NCI-H2171 (cell line): ENCODE measurements at places on chromosomes 1 and 21.

GRCh38 chr1:2556277-2556677, at the start of gene TNFRSF14:
TSS of gene TNFRSF14 (plus strand) at chr1:2556371. CDS start at chr1:2556665, 294 bp downstream.
- DNase-seq = no peak

GRCh38 chr21:42296501-42296900, 18.7 kb downstream of the TFF3 start:
- DNase-seq = no peak

DNA sequence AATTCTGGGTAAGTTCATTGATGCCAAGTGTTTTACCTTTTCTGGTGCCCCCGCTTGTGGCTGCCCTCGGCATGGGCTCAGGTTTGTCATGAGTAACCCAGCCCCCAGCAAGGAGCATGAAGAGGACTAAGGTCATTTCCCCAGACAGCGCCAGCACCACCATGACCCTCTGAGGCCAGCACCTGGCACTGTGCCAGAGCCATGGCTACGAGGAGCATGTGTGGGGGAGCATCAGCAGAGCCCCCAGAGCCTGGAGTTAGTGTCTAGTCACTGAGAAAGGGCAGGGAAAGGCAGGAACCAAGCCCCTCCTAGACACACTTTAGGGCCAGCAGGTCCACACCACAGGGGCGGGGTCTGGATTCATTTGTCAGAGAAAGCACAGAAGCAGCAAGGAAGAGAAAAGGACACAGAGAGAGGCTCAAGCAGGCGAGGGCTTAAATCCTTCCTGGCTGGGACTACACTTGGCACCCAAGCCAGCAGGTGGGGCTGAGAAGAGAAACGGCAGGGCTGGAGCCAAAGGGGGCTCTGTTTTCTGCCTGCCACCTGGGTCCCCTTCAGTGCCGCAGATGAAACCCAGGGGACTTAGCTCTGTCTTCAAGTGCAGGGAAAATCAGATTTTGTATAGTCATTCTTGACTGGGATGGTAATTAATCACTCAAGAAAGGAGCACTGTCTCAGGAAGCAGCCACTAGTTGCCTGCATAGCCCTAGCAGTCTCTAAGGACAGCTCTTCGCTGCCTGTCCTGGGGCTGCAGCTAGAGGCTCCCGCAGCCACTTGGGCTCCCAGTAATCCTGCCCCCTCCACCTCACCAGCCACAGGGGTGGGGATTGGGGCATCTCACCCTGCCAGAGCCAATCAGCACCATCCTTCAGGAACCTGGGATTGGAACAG, 79.6 kb upstream of the ZC3H12A start:
- DNase-seq = peak; percentile 89

GRCh38 chr1:240621249-240621648, 9.3 kb upstream of the GREM2 start:
- DNase-seq = no peak

DNA sequence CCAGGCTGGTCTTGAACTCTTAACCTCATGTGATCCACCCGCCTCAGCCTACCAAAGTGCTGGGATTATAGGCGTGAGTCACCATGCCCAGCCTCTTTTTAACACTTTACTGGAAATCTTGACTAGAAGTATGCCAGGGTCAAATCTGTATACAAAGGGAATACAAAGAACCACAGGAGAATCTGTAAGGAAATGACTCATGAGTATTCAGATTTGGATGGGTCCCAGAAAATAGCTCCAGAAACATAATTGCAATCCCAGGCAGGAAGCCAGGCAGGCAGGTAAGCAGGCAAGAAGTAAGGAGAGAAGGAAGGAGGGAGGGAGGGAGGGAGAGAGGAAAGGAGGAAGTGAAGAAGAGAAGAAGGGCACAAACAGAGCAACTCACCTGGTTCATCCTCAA, 22.8 kb upstream of the TIAM1 start:
- no peak for DNase-seq

GRCh38 chr1:233990486-233990885, 86.0 kb downstream of the SLC35F3 start:
- no peak for DNase-seq

GRCh38 chr1:228059634-228060457, 22.7 kb upstream of the ARF1 start:
- DNase-seq = peak; percentile 61

GRCh38 chr1:233598891-233599541, 14.9 kb upstream of the KCNK1 start:
- DNase-seq = no peak

DNA sequence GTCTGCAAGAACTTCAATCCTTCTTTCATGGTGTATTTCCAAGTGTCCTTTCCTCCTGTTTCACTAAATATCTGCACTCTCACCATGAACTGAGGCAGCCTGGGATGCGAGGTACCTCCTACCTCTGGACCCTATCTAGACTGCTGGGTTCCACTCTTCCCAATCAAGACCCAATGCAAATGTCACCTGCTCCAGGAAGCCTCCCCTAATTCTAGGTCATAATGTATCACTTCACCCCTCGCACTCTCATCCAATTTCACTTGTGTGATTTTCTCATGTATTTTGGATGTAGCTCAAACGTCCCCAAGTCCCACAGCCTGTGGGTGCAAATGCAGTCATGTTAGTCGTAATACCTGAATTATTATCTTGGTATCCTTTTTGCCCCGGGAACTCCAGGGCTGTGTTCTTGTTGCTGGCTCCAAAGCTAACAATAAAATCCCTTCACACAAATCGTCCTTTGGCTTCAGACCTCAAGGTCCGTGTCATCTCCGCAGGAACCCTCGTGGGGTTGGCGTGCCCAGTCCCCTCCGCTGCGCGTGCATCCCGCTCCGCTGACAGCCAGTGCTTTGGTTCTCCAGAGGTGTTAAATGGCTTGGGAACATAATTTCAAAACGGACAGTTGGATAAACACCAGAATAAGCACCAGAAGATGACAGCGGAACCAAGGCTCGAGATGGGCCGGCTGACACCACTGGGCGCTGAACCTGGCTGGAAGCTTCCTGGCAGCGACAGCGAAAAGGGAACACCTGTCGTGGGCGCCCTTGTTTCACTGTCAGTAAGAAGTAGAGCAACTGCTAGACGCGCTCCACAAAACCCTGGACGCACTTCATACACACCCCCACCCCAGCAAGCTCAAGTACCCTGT, 1.0 kb upstream of the BACH1 start:
- DNase-seq = no peak

DNA sequence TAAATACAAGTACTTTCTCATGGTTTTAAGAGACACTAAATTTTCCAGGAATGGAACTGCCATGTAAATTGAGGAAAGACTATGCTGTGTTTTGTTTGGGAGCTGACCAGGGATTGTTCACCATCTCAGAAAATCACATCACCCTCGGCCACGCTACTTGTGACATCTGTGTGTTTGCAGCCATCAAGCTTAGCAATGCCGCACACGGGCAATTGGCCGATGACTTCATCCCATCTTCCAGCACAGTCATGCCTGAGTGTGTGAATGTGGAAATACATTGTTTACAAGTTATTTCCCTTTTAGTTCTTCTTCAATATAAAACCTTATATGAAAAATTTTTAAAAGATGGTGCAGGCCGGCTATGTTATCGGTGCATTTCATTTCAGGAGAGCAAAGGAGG, 121.6 kb downstream of the GLIS1 start:
- DNase-seq = no peak

GRCh38 chr1:40756523-40756922, 27.1 kb upstream of the KCNQ4 start:
- DNase-seq = no peak

DNA sequence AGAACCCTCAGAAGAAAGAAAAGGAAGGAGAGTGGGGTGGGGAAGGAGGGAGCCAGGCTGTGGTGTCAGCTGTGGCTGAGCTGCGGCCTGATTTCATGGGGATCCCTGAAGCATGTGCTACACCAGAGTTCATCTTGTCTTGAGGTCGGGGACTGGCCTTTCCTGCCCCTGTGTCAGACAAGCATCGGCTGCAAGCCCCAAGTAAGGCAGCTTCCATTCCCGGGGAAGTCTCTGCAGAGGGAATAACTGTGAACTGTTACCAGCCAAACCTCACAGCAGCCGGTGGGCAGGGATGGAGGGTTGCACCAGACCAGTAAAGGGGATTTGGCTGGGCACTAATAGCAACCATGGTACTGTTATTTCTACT, 35.7 kb upstream of the BTG2 start:
- no peak for DNase-seq

- DNase-seq = no peak
Measured at GRCh38 chr1:38015978-38016725, 3.6 kb downstream of the UTP11 start.

DNA sequence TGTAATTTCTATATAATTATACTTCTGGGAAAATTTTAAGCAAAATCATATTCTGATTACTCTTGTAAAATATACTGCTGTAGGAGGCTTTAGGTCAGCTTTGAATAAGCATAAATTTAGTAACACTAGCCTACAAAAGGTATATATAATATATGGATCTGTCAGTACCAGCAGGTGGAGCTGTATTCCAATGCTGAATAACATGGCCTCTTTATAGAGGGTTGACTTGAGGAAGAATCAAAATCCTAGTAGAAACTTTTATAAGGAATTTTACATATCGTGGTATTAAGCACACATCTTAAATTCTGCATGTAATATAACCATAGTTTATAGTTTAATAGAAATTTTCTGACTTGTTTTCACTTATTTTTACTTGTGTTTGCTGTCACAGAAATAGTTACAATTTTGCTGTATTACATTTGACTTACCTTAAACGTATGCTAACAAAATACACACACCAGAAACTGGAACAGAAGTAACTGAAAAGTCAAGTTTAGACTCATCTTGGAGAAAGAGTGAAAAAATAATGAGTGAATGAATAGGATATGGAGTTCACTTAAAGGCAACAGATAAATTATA, 79.3 kb downstream of the HMCN1 start:
- peak; percentile 35 for DNase-seq

DNA sequence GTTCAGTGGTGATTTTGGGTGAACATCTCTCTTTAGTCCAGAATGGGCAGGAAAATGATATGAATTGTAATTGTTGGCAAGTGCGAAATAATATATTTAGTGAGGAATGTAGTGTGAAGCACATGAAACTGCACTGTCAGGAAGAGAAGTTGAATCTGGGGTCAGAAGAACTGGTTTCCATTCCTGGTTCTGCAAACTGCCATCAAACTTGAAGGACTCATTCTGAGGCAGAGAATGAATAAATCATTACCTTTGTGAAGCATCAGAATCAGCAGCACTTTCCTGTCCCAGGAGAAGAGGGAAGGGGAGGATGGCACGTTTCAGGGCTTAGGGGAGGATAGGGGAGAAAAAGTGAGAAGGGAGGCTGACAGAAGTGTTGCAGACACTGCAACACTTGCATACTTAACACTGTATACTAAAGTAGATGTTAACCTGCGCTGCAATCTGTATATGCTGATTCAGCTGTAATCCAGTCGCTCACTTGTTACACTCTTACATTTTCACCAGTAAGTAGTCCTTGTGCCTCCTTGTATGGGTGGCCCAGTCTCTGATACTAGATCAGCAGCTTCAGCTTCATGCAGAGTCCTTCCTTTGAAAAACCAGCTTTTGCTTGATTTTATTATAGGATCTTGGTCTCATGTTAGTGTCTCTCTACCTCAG, 10.5 kb upstream of the RPTN start:
- no peak for DNase-seq

GRCh38 chr21:20647607-20648006, 350.6 kb upstream of the NCAM2 start:
- no peak for DNase-seq

DNA sequence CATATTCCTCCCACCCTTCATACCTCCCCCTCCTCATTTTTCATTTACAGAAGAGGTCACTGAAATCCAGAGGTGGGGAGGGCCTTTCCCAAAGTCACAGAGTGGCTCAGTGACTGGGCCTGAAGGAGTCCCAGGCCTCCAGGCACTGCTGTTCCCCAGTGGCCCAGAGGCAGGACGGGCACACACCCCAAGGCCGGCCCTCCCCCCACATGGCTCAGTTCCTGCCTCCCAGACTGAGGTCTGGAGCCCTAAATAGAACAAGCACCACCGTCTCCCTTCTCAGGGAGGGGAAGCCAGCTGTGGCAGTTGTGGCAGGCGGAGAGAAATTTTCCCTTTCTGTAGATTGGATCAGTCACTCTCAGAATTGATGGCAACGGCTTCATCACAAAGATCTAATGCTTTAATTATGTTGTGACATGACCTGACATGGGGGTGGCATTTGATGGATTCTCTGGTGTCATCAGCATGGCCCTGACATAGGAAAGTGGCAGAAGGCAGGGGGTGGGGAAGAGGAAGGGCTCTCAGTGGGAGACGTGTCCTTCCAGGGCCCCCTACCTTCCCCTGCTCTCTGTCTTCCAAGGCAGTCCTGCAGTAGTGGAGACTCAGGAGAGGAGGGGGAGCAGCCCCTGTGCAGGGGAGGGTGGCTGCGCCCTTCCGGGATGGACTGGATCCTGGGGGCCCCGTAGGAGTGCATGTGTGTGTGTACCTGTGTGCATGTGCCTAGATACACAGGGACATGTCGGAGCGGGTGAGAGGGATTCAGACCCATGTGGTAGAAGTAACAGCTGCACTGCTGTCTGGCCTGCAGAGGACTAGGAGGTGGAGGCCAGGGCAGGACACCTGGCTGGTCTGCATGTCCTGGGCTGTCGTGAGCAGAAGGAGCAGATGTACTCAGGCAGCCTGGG, 41.2 kb upstream of the FOXO6 start:
- DNase-seq = no peak

DNA sequence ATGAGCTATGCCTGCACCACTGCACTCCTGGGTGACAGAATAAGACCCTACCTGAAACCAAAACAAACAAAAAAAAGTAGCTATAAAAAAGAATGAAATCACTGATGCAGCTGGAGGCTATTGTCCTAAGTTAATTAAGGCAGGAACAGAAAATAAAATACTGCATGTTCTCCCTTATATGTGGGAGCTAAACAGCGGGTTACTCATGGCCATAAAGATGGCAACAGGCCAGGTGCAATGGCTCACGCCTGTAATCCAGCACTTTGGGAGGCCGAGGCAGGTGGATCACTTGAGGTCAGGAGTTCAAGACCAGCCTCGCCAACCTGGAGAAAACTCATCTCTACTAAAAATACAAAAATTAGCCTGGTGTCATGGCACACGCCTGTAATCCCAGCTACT, 152.7 kb downstream of the PIK3R3 start:
- no peak for DNase-seq

- DNase-seq = no peak
Measured at GRCh38 chr1:87685311-87686135, 356.8 kb downstream of the LMO4 start.
